ENCODE measurements at places on chromosomes 7 and 10.

DNA sequence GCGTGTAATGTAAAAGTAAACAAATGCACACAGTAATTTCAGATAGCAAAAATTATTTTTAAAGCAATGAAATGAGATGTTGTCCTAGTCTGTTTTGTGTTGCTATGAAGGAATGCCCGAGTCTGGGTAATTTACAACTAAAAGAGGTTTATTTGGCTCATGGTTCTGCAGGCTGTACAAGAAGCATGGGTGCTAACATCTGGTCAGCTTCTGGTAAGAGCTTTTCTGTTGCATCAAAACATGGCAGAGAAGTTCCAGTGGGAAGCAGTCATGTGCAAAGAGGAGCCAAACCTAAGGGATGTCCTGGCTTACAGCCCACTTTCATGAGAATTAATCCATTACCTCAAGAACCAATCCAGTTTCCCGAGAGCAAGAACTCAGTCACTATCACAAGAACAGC, 62.9 kb upstream of the MNX1 start:
- DNase-seq: no peak

GRCh38 chr7:103944230-103944900, 45.1 kb downstream of the RELN start:
- no peak for DNase-seq

GRCh38 chr10:17637869-17638268, 6.1 kb upstream of the STAM start:
- no peak for DNase-seq

- DNase-seq: no peak
These were observed 156.3 kb upstream of the COBL start for GRCh38 chr7:51472873-51473272.

DNA sequence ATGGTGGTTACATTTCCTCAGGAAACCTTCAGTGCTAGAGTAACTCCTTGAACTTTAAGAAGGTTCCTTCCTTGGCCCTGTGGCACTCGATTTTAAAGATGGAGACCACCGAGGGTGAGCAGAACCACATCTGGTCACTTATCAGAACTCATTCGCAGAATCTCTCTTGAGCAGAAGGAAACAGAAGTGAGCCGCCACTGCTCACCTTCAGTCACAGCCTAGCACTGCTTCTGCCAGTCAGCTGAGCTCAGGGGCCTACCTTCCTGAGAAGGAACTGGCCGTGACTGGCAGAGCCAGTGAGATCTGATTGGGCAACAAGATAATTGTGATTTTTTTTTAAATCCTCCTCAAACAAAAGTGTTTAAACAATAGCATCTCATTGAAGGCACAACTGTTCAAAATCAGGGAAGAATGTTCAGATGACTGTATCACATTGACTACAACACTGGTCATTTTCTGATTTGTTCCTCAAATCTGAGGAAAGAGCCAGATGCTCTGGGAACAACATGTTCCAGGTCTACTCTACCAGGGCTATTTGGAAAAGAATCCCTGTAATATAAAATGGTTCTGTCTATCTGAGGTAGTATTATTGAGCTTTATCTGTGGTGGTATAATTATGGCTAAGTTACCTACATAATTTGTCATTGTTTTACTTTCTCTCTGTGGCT, 2.7 kb upstream of the SYPL1 start:
- DNase-seq: peak; percentile 40

- no peak for DNase-seq
These were observed 40.3 kb downstream of the AGAP3 start for GRCh38 chr7:151126491-151127137.
